ENCODE measurements at places on chromosomes 3 and 15. TPM values are rescaled to one million over a fixed set of nuclear protein-coding genes. Genes with fewer than 3 reads are reported as not detected.

The CD200 gene
- total RNA-seq, result 14.3 TPM

The GPR171 gene
- 4.7 TPM for total RNA-seq

The CPLX3 gene
- total RNA-seq, result not detected

The DNAJB8 gene
- not detected for total RNA-seq

The MED12L gene
- 3.9 TPM for total RNA-seq

The SMCO1 gene
- total RNA-seq, result not detected

The TM4SF18 gene
- 3.7 TPM for total RNA-seq

DNA sequence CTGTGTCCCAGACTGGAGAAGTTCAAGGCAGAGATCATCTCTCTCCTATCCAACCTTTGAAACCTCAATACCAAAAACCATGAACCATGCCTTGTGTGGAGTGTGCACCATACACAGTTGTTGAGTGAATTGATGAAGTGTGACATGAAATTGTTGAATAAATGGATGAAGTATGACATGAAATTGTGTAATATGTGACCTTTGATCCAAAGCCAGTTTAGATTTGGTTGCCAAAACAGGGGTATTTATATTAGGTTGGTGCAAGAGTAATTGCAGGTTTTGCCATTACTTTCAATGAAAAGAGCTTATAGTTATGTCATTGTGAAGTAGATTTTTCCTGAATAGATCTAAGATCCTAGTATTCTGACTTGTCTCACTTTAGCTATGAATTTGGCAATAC, 3.1 kb upstream of the MAGI1 start:
- no peak for DNase-seq

DNA sequence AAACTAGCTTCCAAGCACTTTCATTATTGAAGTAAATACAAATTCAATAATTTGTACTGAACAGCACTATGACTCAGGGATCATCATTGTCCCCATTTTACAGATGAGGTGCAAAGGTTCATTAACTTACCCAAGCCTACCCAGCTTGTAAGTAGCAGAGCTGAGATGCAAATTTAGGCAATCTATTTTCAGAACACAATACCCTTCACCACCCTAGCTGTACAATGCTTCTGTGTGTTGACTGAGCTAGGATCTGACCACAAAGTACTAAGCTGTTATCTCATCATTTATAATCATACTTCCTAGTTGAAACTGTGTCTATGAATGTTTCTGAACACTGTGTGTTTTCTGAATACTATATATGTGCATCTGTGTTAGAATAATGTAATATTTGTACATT, 3.2 kb upstream of the ILDR1 start:
- no peak for DNase-seq

DNA sequence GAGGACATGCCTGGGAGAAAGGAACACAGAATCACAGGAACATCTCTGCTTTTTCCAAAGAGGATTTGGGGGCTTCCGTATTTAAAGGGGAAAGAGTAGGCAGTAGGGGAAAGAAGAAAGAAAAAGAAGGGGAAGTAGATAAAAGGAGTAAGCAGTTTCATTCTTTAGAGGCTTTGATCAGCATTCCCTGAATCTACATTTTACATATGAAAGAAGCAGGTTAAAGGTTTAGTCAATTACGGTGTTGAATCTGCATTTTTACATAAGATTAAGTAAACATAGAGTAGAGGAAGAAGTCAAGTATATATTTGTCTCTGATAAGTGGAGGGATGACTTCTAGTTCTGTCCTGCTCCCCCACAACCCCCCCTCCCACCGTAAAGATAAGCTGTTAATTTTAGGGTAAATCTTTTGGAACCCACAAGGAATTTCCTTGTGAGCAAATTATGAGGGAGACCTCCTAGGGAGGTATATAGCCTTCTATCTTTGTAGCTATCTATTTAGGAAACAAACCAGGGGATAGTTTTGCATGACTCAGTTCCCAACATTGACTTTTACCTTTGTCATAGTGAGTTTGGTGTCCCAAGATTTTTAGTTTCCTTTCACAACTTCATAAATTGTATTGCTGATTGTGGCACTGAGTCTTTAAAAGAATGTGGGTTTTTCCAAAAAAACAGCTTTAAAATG, 8.7 kb upstream of the P2RY12 start:
- DNase-seq, result no peak

DNA sequence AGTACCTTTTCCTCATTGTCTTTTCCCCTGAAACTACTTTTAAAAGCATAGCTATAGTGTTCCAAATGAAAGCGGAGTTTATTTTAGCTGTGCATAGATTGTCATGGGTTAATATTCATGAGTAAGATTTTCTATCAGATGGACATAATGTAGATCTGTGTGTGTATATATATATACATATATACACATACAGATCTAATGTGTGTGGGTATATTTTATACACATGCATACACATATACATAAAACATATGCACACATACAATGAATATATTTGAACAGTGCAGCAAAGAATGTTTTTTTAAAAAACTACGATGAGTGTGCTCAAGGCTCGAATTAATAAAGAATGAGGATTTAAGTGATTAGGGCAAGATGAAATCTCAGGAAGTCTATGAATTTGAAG, 328.3 kb upstream of the IL12A start:
- no peak for DNase-seq

- no peak for DNase-seq
Observed at GRCh38 chr3:156649681-156650080, 24.7 kb upstream of the TIPARP start.

GRCh38 chr3:126423191-126424038, 28.7 kb downstream of the CFAP100 start:
- DNase-seq, result no peak

- no peak for DNase-seq
Observed at GRCh38 chr3:34264337-34265041, 466.1 kb downstream of the PDCD6IP start.

DNA sequence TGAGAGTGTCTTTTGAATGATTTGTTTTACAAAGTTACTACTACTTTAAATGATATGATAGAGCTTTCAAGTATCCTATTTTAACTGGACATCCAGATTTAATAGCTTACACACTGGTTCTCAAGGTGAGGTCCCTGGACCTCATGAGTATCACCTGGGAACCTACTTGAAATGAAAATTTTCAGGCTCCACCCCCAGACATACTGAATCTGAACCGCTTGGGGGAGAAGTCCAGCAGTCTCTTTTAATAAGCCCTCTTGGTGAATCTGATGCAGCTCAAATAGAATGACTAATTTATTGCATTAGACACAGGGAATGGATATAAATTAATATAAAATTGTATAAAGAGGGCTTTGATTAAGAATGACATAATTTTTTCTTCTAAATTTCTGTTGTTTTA, 29.4 kb upstream of the SLITRK3 start:
- no peak for DNase-seq

DNA sequence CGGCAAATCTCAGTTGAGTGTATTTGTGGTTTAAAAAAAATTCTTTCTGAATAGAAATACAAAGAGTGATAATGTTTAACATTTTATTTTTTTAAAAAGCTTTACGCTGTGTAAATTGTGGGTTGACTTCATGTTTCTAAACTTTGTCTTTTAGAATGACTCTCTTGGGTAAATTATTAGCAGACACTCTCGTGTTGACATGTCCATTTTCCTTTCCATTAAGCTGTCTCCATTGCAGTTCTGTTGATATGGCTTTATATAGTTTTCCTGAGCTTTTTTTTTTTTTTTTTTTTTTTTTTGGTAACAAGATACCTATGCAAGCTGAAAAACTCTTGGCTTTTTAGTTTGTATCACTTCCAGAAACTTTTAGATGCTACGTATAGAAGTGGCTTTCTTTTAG, 92.6 kb downstream of the IGF1R start:
- DNase-seq, result no peak

- no peak for DNase-seq
Observed at GRCh38 chr15:85760531-85761371, 34.0 kb downstream of the KLHL25 start.

- no peak for DNase-seq
Observed at GRCh38 chr3:58047826-58048225, 39.6 kb downstream of the FLNB start.

DNA sequence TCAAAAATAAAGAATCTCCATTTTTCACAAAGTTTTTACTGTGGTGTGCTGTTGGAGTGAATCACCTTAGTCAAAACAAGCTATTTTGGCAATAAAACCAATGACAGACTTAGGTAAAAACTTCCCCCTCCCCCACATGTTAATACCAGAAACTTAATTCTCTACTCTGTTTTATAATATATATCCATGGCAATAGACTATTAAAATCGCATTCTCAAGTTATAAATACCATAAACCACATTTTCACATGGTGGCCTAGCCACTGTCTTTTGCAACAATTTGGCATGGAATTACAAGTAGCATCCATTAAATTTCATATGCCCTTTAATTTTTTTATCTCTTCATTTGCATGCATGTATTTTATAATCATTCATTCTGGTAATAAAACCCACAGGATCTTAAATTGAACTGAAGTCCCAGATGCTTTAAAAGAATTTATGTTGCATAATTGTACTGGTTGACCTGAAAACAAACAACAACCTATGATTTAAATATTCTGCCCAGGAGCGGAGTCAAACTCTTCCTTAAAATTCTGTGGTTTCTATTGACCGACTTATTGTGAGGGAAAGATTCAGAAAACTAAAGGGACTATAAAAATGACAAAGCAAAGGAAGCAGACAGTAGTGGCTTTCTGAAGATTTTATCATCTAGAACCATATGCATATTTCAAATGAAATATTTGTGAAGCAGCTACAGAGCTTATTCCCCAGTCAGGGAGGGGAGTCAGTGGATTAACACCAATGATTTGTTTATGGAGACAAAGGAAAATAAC, 229.0 kb upstream of the TBL1XR1 start:
- DNase-seq, result no peak

DNA sequence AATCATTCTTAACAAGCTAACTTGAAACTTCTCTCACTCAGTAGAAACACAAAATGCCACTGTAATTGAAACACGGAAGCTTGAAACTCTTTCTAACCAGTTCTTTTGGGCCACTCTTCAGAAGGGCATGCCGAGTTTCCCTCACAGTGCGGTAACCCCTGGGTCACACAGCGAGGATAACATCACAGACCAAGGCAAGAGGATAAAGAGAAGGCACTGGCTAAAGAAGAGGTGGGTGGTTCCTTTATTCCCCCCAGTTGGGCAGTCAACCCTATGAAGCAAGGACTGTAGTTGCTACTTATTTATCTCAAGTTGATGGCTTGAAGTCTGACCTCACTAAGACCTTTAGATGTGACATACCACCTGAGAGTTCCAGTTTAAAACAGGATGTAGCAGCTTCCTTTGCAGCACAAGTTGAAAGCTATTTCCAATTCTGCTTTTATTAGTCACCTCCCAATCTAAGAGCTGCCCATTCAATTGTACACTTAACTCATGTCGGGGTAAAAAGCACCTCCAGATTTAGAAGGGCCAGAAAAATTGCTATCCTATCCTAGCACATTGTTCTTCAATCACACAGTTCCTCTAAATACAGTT, 272.4 kb downstream of the TIGIT start:
- DNase-seq, result no peak

All from ureter (tissue), 1 donor.